Activated naive CD4-positive, alpha-beta T cell treated with anti-CD3 and anti-CD28 coated beads, Interleukin-2, amount 50 U/mL, for 72 hours (primary cell): ENCODE measurements at places on chromosomes 16 and 17. TPM values are rescaled to one million over a fixed set of nuclear protein-coding genes. Genes with fewer than 3 reads are reported as not detected.
A peak's percentile ranks its signal among the peaks of the same experiment; 100 is the strongest.

- no peak for DNase-seq
Observed at GRCh38 chr16:49528060-49528865, 154.7 kb downstream of the C16orf78 start.

- no peak for DNase-seq
Observed at GRCh38 chr17:77258638-77259037, 117.9 kb downstream of the SEC14L1 start.

DNA sequence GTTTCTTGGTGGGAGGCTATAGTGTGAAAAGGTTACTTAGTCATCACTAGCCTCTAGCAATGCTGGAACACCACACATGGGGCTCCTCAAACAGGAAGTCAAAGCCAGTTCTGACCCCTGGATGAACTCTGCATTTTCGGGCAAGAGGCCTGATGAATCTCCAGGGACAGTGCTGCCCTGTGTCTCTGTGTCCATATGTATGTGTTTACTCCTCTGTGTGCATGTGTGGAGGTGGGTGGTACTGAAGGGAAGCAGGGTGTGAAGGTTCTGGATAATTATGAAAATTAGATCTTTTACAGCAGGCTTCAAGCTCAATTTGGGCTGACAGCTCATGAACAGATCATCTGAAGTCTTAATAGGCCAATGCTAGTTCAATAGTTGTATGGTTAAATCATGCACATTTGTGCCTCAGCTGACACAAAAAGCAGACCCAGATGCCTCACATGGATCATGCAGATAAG is 133.6 kb downstream of the SNX11 start:
- no peak for DNase-seq

DNA sequence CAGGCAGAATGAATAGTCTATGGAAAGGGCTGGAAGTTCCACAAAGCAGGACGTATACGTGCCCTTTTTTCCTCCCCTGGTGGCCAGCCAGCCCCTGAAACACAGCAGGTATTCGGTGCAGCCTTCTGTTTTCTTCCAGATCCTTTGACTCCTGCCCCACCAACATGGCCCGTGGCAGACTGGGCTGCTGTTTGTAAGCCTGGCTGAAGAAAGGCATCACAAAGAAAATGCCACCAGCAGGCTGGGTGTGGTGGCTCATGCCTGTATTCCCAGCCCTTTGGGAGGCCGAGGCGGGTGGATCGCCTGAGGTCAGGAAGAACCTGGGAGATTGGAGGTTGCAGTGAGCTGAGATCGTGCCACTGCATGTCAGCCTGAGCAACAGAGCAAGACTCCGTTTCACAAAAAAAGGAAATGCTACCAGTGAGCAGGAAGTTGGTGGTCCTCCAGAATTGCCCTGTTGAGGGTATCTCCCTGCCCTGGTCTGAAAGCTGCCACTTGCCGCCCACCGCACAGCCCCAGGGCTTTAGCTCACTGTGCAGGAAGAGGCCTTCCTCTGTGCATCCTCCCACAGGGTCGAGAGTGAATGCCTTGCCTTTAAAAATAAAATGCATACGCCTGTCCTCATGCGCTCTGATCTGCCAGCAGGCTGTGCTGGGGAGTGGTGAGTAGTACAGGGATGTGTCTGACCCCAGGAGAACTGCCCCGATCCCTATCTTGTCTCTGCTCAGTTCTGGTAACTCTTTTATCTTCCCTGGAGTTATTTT is 587.7 kb downstream of the MAF start:
- DNase-seq = no peak

DNA sequence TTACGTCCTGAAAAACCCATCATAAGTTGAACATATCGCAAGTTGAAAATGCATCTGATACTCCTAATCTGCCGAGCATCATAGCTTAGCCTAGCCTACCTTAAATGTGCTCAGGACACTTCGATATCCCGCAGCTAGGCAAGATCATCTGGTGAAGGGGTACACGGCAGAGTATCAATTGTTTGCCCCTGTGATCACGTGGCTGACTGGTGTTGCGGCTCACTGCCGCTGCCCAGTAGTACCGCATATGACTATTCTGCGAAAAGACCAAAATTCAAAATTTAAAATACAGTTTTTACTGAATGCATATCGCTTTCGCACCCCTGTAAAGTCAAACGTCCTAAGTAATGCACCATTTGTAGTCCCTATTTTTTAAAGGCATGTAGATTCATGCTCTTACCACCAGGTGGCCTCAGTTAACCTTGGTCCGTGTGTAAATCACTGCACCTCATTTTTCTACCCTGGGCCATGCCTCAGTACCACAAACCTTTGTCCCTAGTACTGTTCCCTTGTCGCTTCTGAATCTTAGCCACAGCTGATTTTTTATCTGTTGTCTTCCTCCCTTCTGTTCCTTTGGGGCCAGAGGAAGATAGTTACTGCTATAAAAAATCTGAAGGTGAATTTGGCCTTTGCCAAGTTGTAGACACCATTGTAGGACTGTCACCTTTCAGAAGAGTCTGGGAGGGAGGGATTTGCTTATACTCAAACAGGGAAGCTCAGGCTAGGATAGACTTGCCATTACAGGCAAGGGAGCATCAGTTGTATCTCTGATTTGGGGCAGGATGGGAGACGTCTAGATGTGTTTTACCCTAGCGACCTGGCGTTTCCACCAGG is 34.4 kb downstream of the WWP2 start:
- DNase-seq = peak; percentile 25

GRCh38 chr16:22284637-22285036 is 12.6 kb upstream of the POLR3E start:
- DNase-seq = no peak

- DNase-seq = no peak
Observed at GRCh38 chr16:67173808-67174705, 3.7 kb downstream of the NOL3 start.

DNA sequence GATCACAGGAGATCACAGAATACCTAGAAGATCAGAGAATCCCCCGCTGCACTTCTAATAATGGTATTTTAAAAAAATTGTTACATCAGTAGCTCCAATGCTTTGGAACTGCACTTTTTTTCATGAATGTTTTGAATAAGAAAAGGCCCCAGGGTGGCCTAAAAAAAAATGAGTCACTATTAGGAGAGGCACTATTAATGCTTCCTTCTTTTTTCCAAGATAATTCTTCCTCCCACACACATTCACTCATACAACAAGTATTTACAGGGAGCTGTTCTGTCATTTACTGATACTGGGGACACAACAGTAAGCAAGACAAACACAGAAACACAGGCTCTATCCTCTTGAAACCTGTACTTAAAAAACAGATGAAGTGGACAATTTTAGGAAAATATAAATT is 675 bp upstream of the PDZD9 start:
- DNase-seq = no peak

GRCh38 chr17:61806081-61806828 is 57.1 kb downstream of the BRIP1 start:
- DNase-seq = no peak

LLGL1 gene
- 14.5 TPM for total RNA-seq

GAS2L2 gene
- not detected for total RNA-seq

CCL2 gene
- not detected for total RNA-seq

NLRC5 gene
- 231 TPM for total RNA-seq

RHBDL1 gene
- total RNA-seq = 1.3 TPM
